SK-N-MC (cell line): ENCODE measurements at places on chromosomes 7 and 10.

DNA sequence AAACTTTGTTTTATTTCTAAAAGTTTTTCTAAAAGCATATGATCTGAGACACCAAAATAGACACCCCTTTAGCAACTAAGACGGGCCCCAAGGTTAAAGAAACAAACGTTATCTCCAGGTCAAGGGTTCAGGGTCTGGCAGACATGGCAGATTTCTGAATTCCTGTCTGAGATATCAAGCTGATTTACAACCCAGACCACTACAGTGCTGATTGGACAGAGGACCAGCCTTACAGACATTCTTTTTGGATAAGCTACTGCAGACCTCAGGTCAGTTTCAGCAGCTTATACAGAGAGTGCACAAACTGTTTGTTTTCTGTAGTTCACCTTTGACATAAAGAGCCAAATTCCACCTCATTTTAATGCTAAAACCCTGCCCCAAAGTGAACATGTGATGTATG, 34.8 kb downstream of the SVOPL start:
- DNase-seq, result no peak

- DNase-seq, result no peak
These were observed 48.0 kb upstream of the DLG5 start for GRCh38 chr10:77974396-77975074.

- DNase-seq, result no peak
These were observed 117.7 kb upstream of the GJD4 start for GRCh38 chr10:35487336-35488034.

DNA sequence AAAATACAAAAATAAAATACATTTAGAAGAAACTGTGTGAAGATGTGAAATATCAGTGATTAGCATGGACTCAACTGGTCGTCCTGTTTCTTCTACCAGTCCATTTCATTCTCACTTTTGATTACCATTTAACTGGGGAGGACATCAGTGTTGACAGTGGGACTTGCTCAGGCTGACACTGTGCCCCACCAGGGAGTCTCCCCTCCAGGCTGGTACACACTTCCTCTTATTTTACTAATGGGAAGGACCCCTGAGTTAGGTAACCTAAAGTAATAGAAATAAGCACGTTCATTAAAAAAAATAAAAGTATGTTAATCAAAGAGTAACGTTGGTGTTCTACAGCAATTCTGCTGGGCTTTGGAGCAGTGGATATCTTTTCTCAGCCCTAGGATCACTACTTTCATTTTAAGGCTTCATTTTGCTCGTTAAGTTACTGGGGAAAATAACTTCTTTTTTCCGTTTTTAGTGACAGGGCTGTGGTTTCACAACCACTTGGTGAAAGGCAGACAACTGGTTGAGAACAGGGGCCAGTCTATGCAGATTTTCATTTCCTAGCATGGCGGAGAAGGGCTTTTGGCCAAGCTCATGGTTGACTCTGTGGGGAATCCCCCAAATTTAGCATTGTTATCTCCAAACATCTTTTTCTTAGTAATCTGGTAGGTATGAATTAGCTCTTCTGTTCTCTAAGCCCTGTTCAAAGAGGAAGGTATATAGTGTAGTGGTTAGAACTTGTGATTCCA, 2.1 kb downstream of the SNX10 start:
- DNase-seq, result no peak

- no peak for DNase-seq
These were observed 339.1 kb downstream of the HGF start for GRCh38 chr7:81430761-81431160.

DNA sequence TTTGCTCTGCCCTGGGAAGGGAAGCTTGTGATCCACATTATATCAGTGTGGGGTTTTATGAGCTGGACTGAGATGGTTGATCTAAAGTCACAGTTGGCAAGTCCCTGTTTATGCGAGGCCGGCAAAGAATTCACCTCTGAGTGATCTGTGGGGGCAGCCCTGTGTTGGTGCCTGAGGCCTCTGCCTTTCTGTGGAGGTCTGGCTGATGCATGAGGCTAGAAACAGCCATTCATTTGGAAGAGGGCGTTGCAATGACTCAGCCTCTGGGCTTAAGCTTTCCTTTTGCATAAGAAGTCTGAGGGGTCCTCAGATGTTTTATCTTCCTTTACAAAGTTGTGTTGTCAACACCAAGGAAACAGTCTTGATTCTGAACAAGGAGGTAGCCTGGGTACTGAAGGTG, 126.9 kb downstream of the MGMT start:
- DNase-seq, result no peak
